GM23248 (cell line): ENCODE measurements at places on chromosomes 6 and 20. TPM values are rescaled to one million over a fixed set of nuclear protein-coding genes. Genes with fewer than 3 reads are reported as not detected.

SEMG1 gene
- polyA plus RNA-seq, result not detected in 2 replicates

LTB gene
- polyA plus RNA-seq, result 0.23 TPM in 1 of 2 replicates, not detected in the other

NPEPL1 gene
- 46.1 and 49.8 TPM in 2 replicates for polyA plus RNA-seq

FBXO5 gene
- polyA plus RNA-seq, result 15.2 and 15.5 TPM in 2 replicates

MTFR2 gene
- polyA plus RNA-seq, result 2.5 and 3.1 TPM in 2 replicates

DNA sequence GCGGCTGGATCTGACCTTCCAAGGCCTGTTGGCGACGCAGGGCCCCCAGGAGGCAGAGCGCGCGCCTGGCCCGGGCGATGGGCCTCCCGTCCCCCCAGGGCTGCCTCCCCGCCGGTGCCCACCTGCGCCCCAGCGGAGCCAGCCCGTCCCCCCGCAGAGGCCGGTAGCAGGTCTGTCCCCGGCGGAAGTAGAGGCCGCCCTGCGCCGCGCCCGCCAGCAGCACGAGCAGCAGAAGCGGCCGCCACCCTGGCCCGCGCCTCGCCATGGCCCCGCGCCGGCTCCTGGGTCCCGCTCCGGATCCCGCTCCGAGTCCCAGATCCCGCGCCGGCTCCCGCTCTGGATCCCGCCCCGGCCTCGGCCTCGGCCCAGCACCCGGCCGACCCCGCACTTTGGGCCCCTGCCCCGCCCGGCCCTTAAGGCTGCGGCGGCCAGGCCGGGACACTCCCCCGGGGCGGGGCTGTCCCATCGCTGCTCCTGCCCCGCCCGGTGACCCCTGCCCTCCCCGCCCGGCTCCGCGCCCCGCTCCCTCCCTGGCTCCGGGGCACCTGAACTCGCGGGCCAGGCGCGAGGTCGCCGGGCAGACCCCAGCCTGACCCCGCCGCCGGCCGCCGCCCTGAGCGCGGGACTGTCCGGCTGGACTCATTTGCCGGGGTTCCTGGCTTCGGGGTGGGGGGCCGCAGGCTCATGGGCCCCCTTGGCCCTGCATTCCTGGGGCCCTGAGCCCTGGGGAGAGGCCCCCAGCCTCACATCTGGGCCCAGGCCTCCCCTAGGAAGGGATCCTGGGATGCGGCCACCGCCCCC, at the start of gene CTSZ:
CTSZ (minus strand) TSS at position 391 of the 801 bp plus-strand sequence; CDS start at position 265, 126 bp downstream.
- peak; percentile 68 for DNase-seq

DNA sequence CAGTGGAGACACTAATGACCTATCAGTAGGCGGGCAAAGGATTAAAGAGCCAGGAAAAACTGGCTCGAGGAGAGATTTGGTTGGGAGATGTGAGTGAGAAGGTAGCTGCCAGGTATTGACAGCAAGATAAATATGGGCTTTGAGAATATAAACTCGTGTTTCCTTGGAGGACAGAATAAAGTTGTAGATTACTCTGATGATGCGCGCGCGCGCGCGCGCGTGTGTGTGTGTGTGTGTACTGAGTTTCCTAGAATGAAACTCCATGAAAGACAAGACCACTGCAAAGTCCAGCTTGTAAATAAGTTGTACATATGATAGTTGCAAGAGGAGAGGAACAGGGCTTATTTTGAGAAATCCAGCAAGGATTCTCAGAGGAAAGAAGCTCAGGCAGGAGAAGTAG, 13.3 kb upstream of the TREM2 start:
- no peak for DNase-seq

GRCh38 chr20:9141070-9141469, 72.2 kb downstream of the PLCB4 start:
- DNase-seq, result no peak
